SHP77 treated with DMSO at 0.1 percent for 48 hours (cell line): ENCODE measurements at places on chromosomes 4 and X.

- DNase-seq = no peak
Observed at GRCh38 chrX:11781133-11781532, 23.1 kb downstream of the MSL3 start.

DNA sequence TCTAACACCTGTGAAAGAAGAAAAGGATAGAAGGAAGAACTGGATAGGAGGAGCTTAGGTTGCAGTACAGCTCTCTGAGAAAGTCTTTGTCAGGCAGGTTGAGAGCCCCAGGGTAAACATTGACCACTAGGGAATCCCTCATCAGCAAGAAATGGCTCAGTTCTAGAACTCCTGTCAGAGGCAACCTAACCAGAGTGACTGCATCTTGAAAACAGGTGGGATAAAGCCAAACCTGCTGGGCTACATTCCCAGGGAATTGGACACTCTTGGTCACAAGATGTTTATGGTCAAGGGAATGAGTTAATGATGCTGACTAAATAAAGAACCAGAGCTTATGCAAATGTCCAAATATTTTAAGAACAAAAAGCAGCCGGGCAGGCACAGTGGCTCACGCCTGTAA lies 108.3 kb upstream of the MED14 start:
- DNase-seq = no peak

GRCh38 chr4:97003715-97004114 lies 1139.6 kb downstream of the STPG2 start:
- no peak for DNase-seq

GRCh38 chr4:118033148-118034052 lies 886 bp upstream of the NDST3 start:
- no peak for DNase-seq

DNA sequence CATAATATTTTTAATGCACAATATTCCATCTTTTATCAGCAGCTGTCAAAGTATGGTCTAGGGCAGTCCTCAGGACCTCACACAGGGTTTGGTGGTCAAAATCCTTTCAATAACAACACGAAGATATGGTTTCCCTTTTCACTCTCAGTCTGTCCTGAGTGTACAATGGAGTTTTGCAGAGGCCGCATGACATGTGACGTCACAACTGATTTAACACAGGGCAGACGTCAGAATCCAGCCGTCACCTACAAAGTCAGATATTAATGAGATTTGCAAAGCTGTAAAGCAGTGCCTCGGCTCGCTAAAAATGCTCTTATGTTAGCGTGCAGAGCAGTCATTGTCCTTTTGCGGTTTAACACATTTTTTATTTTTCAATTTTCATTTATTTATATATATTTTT lies 12.5 kb downstream of the ABLIM2 start:
- DNase-seq = no peak

DNA sequence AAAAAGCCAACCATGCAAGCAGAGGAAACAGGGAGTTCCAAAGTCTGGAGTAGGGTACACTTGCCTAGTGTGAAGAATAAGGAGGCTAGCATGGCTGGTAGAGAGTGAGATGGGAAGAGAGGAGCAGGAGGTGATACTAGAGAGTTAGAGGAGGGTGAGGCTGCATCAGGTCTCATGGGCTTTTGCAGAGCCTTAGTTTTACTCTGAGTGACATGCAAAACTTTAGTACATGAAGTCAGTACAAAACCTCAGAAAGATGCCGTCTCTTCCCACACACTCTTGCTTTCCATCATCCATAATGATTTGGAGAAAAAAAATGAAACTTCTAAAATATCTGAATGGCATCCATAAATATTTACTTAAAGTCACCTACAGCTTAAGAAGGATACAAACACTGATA lies 5.0 kb downstream of the OPRPN start:
- DNase-seq = no peak
